ENCODE measurements at places on chromosomes 13 and 19.

DNA sequence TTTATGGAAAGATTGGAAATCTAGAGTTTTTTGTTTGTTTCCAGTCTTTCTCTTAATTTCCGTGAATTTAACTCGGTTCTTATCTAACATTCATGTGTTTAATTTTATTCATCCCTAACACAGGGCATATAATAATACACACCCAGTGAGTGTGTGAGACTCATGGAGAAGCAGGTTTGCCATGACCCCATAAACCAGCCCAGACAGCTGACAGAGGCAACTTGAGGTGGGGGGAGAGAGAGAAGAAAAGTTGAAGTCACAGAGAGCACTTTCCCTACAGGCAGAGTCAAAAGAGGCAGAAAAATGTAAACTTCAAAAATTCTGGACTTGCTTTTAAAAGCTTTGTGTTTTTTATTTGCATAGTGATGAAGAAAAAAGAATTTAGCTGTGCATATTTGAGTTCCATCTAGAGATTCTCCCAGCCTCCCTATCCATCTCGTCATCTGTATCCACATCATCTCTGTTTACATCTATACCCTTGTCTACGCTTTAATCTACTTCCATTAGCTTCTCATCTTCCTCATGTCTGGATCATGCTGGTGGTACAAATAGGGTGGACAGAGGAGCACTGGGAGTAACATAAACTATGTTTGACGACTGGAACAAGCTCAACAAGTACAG is 60.2 kb downstream of the THSD1 start:
- no peak for DNase-seq
- peak overlapping the region; percentile 26 for H3K4me3 ChIP-seq
- H3K4me1 ChIP-seq, result peaks cover 67% of the 10 kb centered on the region
- peak overlapping the region; percentile 85 for H3K27ac ChIP-seq
- H3K36me3 ChIP-seq, result no peaks in the 10 kb centered on the region

GRCh38 chr19:51680474-51680873 is 12.7 kb upstream of the SPACA6 start:
- no peak overlapping the region for H3K27ac ChIP-seq
- peaks cover 13% of the 10 kb centered on the region for H3K27me3 ChIP-seq
- no peak overlapping the region for H3K4me3 ChIP-seq
- H3K36me3 ChIP-seq, result no peaks in the 10 kb centered on the region
- DNase-seq, result no peak

DNA sequence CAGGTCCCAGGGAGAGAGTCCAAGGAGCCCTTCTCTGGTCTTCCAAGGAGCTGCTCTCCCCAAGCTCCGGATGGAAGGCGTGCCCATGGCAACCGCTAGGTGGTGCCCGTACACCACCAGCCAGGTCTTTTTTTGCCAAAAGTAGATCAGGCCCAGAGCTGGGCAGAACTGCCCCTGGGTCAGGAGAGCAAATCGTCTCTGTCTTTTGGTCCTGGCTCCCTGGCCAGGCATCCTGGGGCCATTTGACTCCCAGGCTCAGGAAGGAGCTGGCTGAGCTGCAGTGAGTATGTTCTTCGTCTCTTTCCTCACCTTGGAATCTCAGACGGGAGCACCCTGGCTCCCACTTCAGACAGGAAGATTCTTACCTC is 24.6 kb upstream of the BCL3 start:
- H3K4me1 ChIP-seq, result peaks cover 25% of the 10 kb centered on the region
- H3K4me3 ChIP-seq, result no peak overlapping the region
- no peaks in the 10 kb centered on the region for H3K36me3 ChIP-seq

DNA sequence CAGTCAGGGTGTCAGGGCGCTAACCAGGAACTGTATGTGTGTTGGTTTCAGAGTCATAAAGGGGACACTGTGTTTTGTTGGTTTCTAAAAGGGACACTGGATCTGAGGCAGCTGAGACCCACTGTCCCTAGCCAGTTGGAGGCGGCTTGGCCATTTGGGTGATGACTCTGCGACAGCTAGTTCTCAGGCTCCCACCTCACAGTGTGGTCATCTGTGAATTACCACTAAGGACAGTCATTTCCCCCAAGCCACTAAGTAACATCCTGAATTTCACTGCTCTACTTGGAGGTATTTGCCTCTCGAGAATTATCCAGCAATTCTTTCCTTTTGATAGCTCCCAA is 51.5 kb downstream of the EPS15L1 start:
- no peaks in the 10 kb centered on the region for H3K27me3 ChIP-seq
- no peaks in the 10 kb centered on the region for H3K4me1 ChIP-seq
- no peak for DNase-seq
- H3K4me3 ChIP-seq, result no peak overlapping the region
- H3K27ac ChIP-seq, result no peak overlapping the region
- H3K36me3 ChIP-seq, result peaks cover 15% of the 10 kb centered on the region

DNA sequence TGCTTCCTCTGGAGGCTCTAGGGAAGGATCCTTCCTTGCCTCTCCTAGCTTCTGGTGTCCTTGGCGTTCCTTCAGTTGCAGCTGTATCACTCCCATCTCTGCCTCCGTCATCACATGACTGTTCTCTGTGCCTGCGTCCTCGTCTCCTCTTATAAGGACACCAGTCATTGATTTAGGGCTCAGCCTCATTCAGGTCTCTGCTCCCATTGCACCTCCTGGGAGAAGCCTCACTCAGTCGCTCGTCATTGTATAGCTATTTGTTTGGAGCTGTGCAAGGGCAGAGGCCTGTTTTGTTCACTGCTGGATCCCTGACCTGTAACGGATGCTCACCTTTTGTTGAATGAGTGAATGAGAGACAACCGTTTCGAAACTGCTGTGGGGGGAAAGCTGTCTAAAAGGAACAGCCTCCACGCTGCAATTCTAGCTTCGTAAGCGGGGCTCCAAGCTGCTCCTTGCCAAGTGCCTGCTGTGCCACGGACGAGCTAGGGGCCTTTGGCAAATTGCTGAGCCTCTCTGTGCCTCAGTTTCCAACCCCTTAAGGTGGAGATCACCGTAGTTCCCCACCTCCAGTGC is 17.2 kb downstream of the BRSK1 start:
- H3K27ac ChIP-seq, result no peak overlapping the region
- H3K27me3 ChIP-seq, result no peaks in the 10 kb centered on the region
- H3K36me3 ChIP-seq, result peaks cover 11% of the 10 kb centered on the region
- DNase-seq, result no peak
- peak overlapping the region; percentile 64 for H3K4me3 ChIP-seq

DNA sequence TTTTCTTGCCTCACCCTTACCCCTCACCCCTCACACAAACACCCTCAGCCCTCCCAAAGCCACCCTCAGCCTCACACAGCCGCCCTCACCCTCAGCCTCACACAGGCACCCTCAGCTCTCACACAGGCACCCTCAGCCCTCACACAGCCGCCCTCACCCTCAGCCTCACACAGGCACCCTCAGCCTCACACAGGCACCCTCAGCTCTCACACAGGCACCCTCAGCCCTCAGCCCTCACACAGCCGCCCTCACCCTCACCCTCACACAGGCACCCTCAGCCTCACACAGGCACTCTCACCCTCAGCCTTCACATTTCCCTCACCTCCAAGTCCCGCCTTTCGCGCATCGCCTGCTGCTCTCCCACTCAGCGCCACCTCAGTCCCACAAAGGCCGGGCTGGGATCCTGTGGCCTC is 287 bp upstream of the ZSCAN22 start:
- no peak overlapping the region for H3K27ac ChIP-seq
- DNase-seq, result no peak
- peaks cover 6% of the 10 kb centered on the region for H3K4me1 ChIP-seq

GRCh38 chr19:50663482-50663790 is 14.2 kb downstream of the C19orf81 start:
- peaks cover 6% of the 10 kb centered on the region for H3K4me1 ChIP-seq
- peaks cover 21% of the 10 kb centered on the region for H3K27me3 ChIP-seq
- H3K36me3 ChIP-seq, result no peaks in the 10 kb centered on the region
- H3K27ac ChIP-seq, result no peak overlapping the region

DNA sequence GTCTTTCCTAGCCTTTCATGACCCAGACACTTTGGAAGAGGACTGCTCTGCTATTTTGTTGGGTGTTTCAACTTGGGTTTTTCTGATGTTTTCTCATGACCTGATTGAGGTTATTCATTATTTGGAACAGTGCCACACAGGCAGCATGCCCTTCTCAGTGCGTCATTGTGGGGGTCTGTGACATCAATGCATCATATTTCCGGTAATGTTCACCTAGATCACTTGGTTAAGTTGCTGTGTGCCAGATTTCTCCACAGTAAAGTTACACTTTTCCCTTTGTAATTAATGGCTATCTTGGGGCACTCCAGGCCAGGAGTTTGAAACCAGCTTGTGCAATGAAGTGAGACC is 124.4 kb downstream of the SIPA1L3 start:
- DNase-seq, result no peak
- peaks cover 4% of the 10 kb centered on the region for H3K36me3 ChIP-seq
- H3K27ac ChIP-seq, result peak overlapping the region; percentile 88
- no peak overlapping the region for H3K4me3 ChIP-seq
- H3K4me1 ChIP-seq, result peaks cover 75% of the 10 kb centered on the region
- no peaks in the 10 kb centered on the region for H3K27me3 ChIP-seq

DNA sequence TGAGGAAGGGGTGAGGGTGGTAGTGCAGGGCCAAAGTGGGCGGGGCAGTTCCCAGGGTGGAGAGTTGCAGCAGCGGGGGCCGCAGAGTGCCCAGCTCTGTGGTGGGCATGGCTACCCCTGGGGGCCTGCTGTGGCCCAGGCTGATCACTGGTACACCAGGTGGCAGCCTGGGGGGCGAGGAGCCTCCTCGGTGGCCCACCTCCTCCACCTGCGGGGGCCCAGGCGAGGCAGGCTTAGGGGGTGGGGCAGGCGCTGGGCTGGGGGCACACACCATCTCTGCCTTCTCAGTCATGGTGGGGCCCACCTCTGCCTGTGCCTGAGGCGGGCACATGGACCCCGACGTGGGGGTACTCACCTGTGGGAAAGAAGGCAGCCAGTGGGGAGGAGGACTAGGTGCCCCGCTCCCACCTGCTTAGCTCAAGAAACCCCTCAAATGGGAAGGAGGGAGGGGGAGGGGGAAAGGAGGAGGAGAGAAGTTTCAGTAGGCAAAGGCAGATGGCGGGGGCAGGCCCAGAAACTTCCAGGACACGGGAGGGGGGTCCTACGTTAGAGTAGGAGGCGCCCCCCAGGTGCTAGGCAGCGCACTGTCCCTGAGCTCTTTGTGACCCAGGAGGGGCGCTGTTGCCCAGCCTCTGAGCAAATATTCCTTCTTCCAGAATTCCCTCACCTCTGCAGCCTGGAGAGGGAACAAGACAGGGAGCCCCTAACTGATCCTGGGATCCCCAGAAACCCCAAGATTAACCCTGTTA is 1.6 kb downstream of the LYL1 start:
- peak; percentile 87 for DNase-seq
- peaks cover 10% of the 10 kb centered on the region for H3K27me3 ChIP-seq
- H3K4me1 ChIP-seq, result peaks cover 14% of the 10 kb centered on the region
- H3K36me3 ChIP-seq, result peaks cover 5% of the 10 kb centered on the region
- H3K4me3 ChIP-seq, result no peak overlapping the region
- H3K27ac ChIP-seq, result no peak overlapping the region

All from chondrocyte (in vitro differentiated cells).